ENCODE measurements at places on chromosomes 7 and 10.

DNA sequence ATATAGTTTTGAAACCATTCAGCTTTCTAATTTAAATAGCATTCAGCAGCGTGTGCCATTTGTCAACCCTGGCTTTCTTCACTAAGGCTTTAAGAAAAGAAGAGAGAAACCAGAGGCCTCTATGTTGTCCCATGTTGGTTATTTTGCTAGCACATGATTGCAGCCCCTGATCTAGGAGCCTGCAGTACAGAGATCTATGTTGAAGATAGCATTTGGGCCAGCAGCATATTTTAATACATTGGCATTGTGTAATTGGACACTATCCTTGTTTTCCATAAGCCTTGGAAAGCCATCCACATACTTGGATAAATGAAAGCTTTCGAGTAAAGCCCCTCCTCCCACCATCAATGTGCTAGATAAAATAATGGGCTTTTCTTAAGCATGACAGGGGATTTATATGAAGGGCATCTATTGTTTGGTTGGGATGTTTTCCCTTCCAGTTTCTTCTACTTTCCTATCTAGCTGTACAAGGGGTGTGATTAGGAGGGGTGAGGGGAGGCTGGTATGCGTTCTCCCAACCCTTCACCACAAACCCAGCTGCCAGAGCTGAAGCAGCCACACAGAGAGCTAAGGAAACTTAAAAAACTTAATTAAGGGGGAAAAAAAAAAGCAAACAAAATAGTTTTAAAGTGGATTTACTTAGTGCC is 23.1 kb upstream of the SDHAF3 start:
- DNase-seq, result no peak

- DNase-seq, result no peak
Observed at GRCh38 chr10:74677951-74678350, 148.4 kb upstream of the KAT6B start.

GRCh38 chr7:36039671-36040070 is 113.4 kb upstream of the EEPD1 start:
- DNase-seq, result no peak

- no peak for DNase-seq
Observed at GRCh38 chr10:114180937-114181336, 1.8 kb downstream of the TDRD1 start.

- no peak for DNase-seq
Observed at GRCh38 chr7:80940539-80941207, 21.8 kb upstream of the SEMA3C start.

DNA sequence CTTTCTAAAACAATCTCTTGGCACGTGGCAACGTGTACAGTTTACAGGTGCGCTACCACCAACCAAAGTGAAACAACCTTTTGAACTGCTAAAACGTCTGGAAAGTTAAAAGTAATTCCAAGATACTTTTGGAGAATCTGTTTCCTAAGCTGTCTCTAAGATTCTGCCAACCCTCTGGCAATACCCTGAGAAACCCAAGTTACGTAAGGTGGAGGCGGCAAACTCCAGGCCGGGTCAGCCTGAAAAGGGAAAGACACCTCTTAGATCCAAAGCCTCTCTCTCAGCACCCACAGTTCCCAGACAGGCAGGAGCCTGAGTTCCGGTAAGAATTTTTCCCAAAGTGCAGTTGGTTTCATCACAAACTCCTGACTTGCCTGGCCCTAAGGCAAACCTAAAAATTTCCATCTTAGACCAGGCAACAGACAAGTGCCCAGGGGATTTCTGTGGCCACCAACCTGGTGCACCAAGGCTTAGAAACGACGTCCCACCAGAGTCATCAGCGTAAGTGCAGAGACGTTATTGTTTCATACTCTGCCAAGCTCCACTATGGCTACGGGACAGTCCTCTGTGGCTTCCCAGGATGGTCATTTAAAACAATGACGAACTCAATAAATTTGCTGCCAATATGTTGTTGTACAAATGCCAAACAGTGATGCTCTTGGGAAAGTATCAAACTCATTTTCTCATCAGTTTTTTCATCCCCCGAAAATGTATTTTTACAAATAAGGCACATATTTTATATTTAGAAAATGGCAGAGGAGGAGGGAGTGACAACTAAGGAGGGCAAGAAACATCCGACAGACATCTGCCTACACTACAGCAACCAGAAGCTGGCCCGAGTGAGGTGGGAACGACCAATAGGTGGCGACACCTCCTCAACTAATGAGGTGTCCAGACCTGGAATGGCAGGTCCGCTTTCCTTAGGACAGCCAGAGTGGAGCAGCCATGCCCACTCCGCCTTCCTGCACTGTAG is 205.8 kb upstream of the FRMD4A start:
- no peak for DNase-seq

- DNase-seq, result no peak
Observed at GRCh38 chr7:16587790-16588189, 57.8 kb downstream of the ANKMY2 start.

DNA sequence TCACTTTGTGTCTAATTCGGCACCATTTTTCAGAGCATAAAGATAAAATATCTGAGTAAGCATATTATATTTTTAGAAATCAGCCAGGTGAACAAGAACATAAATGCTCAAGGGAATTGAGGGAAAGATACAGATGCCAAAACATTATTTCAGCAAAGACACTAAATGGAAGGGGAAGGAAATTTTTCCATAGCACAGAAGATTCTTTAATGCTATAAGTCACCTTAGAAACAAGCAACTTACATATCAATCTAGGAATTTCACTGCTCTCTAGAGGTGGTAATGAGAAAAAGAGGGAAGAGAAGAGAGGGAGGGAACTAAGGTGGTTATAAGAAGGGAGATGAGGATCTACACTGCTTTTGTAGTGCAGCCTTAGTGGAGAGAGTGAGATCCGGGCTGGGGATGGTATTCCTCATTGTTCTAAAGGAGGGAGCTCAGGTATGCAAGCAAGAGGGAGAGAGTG is 20.4 kb downstream of the ZNF365 start:
- DNase-seq, result no peak

- DNase-seq, result no peak
Observed at GRCh38 chr7:148763622-148764021, 64.9 kb downstream of the CUL1 start.

- no peak for DNase-seq
Observed at GRCh38 chr10:46031648-46032532, 1.5 kb upstream of the NCOA4 start.

DNA sequence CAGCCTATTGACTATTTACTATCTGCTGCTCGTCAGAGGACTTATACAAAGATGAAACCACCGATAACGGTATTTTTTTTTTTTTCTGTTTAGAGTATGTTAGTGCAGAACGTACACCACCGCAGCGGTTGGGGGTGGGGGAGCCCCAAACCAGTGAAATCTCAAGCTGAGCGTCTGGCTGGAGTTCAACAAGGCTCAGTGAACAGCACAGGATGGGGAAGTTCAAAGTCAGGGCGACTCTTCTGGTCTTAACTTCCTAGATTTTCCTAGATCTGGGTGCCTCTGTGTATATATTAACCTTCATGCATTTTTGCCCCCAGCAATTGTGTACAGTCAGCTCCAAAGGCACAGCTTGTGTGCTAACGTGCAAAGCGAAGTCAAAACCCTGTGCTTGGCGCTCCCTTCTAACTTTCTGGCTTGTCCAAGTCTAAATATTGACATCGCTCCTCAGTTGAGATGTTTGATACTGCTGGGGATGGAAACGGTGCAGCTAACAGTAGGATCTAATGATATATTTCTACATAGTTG is 1.1 kb downstream of the RHOBTB1 start:
- peak; percentile 1 for DNase-seq

- no peak for DNase-seq
Observed at GRCh38 chr10:101238732-101239105, 9.5 kb upstream of the LBX1 start.

DNA sequence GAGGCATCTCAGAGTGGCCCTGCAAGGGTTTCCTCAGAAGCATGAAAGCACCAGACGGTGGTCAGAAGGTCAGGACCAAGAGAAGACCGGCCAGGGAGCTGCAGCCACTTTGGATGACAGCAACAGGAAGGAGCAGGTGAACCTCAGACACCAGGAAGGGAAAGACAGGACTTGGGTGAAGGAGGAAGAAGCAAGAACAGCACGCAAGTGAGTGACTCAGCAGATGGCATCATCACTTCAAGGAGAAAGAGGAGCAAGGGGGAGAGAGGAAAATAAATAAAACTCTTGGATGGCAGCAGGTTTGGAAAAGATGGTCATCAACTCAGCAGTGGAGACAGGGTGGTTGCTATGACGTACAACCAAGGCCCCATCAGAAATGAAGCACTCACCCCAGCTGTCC is 31.6 kb downstream of the NCAPG2 start:
- DNase-seq, result no peak

- no peak for DNase-seq
Observed at GRCh38 chr7:144398911-144399310, 4.6 kb downstream of the NOBOX start.

DNA sequence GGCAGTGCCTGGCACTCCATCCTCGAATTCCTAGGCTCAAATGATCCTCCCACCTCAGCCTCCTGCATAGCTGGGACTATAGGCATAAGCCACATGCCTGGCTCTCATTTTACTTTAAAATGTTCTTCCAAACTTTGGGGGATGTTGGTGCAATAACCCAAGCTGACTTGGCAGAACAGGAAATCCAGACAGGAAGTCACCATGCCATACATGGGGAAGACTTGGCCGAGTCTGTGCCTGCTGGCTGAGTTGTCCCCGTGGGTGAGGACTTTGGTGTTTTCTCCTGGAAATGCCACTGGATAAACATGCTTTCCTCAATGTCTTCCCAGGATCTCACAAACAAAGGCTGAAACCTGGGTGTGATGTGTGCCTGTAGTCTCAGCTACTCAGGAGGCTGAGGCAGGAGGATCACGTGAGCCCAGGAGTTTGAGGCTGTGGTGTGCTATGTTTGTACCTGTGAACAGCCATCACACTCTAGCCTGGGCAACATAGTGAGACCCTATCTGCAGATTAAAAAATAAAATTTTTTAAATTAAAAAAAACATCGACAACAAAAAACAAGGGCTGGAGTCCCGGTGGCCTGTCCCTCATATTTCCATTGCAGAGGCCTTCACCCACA is 19.8 kb downstream of the HKDC1 start:
- DNase-seq, result no peak

- no peak for DNase-seq
Observed at GRCh38 chr10:6850452-6850851, 270.4 kb upstream of the PRKCQ start.

GRCh38 chr7:70589010-70589409 is 542.9 kb upstream of the GALNT17 start:
- DNase-seq, result no peak

DNA sequence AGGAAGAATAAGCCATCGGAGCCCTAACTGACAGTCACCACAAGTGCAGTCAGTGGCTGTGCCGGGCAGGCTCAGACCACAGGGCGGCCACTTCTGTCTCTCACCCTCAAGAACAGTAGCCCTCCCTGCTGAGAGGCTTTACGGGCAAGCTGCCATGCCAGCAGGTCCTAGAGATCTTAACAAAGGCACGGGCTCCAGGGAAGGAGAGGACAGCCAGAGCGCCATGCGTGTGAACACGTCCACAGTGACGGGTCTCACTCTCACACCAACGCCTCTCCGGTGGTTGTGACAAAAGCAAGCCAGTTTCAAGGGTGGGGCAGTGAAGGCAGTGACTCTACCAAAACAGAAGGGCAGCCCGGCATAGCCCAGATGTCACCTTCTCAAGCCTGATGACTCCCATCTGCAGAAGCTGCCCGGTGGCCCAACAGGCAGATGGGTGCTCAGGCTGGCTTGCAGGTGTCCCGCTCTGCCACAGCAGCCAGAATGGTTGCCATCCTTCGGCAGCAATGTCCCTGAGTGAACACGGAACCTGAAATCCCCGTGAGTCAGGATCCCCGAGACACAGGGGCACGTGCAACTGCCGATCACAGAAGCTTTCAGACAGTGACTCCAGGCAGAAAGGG is 102.0 kb downstream of the FAM53B start:
- DNase-seq, result no peak

DNA sequence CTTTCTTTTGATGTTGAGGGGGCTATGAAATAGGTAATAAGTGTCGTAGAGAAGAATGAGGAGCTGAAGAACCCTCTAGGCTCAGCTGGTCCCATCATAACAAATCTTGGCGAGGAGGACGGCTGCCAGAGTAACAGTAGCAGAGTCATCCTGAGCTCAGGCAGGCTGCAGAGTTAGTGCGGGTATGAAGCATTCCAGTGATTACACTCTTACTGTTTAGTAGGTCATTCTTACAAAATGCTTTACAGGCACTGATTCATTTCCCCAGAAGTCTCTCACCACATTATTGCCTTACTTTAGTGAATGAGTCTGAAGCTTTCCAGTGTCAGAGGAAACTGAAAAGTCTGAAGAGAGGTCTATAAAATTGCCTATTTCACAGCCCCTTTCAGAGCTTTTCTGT is 43.9 kb upstream of the GPR158 start:
- DNase-seq, result no peak

DNA sequence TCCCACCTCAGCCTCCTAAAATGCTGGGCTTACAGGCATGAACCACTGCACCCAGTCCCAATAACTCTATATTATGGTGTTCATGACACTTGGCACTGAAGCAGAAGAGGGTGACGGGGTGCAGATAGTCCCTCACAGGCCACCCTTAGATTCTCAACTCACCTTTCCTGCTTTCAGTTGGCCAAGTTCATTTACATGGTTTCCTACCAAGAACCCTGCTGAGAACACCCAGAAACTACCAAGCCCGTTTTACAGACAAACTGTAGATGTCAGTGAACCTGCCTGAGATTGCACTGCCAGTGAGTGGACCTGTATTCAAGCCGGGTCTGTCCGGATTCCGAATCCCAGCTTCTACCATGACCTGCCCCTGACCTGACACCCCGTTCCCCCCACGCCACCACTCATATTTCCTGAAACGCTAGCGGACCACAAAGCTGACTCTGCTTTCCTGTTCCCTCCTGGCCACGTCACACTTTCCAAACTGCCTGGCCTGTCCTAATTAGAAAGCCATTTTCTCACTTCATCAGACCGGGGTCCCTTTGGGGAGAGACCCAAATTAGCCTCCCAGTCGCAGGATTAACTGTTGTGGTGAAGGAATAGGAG is 17.3 kb downstream of the GRID2IP start:
- no peak for DNase-seq

GRCh38 chr7:86094166-86094669 is 549.5 kb upstream of the GRM3 start:
- no peak for DNase-seq

Data from CD4-positive, CD25-positive, alpha-beta regulatory T cell (primary cell).